ENCODE measurements at places on chromosomes 12 and 14. TPM values are rescaled to one million over a fixed set of nuclear protein-coding genes. Genes with fewer than 3 reads are reported as not detected.

Gene SYNE3
- total RNA-seq: 63.4 TPM

Gene C12orf56
- not detected for total RNA-seq

Gene TMTC1
- 12.8 TPM for total RNA-seq

Gene MMP17
- 5.6 TPM for total RNA-seq

Gene TBX3
- total RNA-seq: 12.8 TPM

Gene NOPCHAP1
- 4.0 TPM for total RNA-seq

Gene INHBC
- not detected for total RNA-seq

Gene C14orf119
- 60.2 TPM for total RNA-seq

Gene GUCY2C
- not detected for total RNA-seq

Gene RERG
- not detected for total RNA-seq

Gene BORCS5
- total RNA-seq: 18.3 TPM

Gene FOS
- 1.4 TPM for total RNA-seq

Gene LTA4H
- total RNA-seq: 68.1 TPM

Gene SELPLG
- 1.5 TPM for total RNA-seq

- no peak for DNase-seq
These were observed 88.8 kb downstream of the CHGA start for GRCh38 chr14:93011650-93012325.

DNA sequence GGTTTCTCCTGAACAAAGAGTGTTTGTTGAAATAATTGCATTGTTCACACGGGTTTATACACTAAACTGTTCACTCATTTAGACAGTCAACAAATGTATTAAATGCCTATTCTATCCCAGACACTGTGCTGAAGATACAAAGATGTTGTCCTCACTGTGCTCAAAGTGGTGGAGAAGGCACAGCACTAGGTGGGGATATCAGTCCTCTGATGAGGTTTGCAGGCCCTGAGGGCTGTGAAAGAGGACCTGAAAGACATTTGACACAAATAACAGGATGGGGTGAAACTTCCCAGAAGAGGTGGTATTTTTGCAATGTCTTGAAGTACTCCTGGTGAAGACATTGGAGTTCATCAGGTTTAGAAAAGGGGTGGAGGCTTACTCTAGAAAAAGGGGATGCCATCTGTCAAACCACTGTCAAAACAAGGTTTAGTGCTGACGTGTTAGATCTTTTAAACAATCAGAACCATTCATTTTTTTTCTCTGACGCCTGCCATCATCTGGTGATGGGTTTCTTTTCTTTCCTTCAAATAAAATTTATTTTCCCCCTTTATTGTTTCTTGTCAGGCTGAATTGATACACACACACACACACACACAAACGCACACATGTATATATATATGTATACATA lies 69.5 kb downstream of the ACSS3 start:
- DNase-seq: no peak

DNA sequence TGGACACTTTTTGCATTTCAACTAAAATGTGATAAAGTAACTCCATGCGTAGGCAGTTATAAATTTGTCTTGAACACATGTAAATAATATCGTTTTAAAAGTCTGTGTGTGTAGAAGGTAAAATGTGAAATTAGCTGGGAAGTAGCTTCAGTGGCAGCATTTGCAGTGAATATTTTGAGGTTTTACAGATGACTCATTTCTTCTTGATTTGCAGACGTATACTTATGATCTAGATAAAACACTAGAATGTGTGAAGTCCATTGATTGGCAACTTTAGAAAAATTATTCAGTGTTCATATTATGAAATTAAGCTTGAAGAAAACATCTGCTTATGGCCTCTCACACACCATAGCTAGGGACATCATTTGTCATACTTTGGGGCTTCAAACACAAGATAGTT lies 788.6 kb upstream of the NOVA1 start:
- no peak for DNase-seq

- no peak for DNase-seq
These were observed 71.2 kb upstream of the ESRRB start for GRCh38 chr14:76304536-76305267.

DNA sequence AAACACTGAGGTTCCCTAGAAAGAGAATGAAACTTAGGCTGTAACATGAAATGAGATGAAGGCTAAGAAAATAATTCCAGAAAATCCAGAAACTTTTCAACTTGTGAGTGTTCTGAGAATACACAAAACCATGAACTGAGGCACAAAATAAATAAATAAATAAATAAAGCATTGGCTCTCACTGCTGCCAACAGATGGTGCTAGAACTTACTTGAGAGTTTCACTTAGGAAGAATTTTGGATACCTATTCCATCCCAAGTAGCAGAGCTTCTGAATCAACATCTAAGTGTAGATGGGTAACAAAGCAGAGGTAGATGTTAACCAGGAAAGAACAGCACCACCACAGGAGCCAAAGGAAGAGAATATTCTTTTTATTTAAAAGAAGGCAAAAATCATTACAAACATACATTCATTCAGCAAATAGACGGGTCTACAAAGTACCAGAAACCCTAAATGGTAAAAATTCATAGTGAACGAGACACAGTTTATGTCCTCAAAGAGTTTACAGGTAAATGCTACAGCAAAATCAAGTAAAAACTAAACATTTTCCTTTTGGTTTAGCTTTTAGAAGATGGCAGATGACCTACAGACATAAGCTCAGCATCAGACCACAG lies 16.7 kb downstream of the EPS8 start:
- peak; percentile 43 for DNase-seq

DNA sequence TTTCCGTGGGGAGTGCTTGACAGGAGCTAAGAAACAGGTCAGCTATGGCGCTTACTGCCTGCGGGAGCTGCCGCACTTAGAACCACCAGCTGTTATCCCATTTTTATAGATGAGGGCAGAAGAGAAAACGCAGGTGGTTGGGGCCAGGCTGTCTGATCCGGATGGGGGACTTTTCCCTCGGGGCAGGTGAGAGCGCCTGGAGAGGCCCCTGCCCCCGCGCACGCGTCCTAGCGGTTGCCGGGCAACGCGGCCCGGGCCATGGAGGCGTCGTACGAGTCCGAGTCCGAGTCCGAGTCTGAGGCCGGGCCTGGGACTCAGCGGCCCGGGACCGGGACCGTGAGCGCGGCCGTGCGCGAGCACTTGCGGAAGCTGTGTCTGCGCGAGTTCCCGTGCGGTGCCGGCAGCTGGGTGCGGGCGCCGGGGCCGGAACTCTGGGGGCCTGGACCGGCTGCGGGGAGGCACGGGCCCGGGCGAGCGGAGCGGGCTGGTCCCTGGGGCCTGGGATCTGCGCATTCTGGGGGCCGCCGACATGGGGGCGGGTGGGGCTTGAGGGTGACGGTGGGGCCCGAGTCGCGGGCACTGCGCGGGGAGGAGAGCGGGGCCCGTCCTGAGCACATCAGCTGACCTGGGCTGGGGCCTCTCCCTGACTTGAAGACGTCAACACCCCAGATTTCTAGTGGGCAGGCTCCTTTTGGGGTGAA lies at the start of gene LRRC43:
Gene LRRC43, plus strand, starts transcription at position 237 of the 701 bp plus-strand sequence. Its CDS starts 22 bp downstream, at position 259.
- DNase-seq: no peak

- DNase-seq: no peak
These were observed 4.4 kb downstream of the KLRF1 start for GRCh38 chr12:9831720-9832119.

GRCh38 chr12:71555191-71555590 lies 108.5 kb downstream of the ZFC3H1 start:
- DNase-seq: no peak

- DNase-seq: no peak
These were observed 31.3 kb upstream of the VSX2 start for GRCh38 chr14:74207943-74208342.

Data from fibroblast of the aortic adventitia (primary cell).